CD8-positive, alpha-beta memory T cell (primary cell): ENCODE measurements at places on chromosomes 1 and 21. TPM values are rescaled to one million over a fixed set of nuclear protein-coding genes. Genes with fewer than 3 reads are reported as not detected.

DNA sequence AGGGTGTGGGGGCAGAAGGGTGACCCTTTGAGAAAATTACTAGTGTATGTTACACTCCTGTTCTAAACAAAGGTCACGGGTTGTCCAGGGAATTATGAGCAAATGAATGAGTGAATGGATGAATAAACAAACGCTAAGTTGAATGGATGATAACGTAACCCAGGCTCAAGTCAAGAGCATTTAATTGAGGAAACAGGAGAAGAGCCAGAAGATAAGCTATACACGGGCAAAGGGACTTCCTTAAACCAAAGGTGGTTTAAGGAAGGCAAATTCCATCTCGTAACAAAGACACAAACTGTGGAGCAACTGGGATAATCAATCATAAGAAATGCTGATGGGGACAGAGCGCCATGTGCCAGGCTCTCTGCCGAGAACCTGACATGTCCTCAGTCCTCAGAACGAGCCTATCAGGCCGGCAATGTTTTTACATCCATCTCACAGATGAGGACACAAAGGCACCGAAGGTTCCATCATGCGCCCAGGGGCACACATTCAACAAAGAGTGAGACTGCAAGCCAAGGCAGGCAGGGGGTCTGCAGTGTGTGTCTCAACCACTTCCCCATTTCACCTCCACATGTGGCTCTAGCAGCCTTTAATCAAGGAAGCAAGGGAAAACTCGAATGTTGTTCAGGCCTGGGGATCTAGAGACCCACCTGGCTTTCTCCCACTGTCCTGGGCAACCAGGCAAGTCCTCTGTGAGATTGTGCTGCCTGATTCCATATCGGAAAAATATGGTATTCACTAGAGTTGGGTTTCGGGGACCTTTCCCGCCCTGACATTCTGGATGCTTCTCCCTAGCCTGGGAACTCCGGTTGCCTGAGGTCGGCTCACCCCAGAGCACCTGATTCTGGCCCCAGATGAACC lies 126.8 kb upstream of the EDN2 start:
- H3K4me1 ChIP-seq = no peaks in the 10 kb centered on the region
- no peaks in the 10 kb centered on the region for H3K27me3 ChIP-seq
- H3K27ac ChIP-seq = no peak overlapping the region
- no peak overlapping the region for H3K4me3 ChIP-seq

DNA sequence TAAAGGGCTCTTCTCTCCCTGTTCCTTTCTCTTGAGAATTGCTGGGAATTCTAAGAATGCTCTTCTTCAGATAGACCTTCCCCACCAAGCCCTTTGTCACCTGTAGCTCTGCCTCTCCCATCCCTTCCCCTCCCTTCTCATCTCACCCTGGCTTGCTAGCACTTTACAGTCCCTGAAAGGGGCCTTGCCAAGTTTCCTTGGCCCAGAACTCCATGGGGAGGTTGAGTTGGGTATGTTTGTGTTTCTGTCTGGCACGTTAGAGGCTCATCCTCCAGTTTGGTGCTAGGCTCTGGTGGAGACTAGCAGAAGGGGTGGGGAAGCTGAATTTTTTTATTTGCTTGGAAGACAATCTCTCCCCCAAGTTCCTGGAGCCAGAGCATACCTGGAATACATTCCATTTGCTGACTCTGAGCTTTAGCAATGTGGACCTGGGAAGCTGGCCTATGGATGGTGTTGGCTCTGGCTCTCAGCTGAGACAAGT lies 4.9 kb downstream of the CGN start:
- H3K4me1 ChIP-seq = peaks cover 21% of the 10 kb centered on the region
- DNase-seq = no peak
- H3K36me3 ChIP-seq = no peaks in the 10 kb centered on the region

GRCh38 chr21:26070822-26071425 lies 99.6 kb downstream of the APP start:
- peaks cover 23% of the 10 kb centered on the region for H3K4me1 ChIP-seq
- H3K27me3 ChIP-seq = no peaks in the 10 kb centered on the region
- no peak overlapping the region for H3K27ac ChIP-seq
- H3K36me3 ChIP-seq = no peaks in the 10 kb centered on the region
- DNase-seq = no peak

DNA sequence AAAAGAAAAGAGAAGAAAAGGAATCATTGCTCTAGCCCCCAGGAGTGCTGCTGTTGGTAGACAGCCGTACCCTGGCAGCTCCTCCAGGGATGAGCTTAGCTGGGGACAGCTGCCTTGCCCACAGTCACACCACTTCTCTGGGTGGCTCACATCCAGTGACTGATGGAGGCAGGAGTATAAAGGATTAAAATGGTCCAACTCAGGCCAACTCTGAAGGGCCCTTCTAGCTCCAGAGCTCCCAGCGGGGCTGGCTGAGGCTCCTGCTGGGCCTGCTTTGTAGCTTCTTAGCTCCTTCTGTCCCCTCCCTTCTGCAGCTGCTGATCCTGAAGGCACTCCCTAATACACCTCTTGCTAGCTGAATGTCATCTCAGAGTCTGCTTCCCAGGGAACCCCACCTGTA lies 4.4 kb downstream of the CITED4 start:
- H3K27me3 ChIP-seq = no peaks in the 10 kb centered on the region
- no peaks in the 10 kb centered on the region for H3K36me3 ChIP-seq
- H3K4me3 ChIP-seq = no peak overlapping the region
- no peak overlapping the region for H3K27ac ChIP-seq

Gene NHLH1
- not detected for polyA plus RNA-seq
